ENCODE measurements at places on chromosomes 16 and 17. TPM values are rescaled to one million over a fixed set of nuclear protein-coding genes. Genes with fewer than 3 reads are reported as not detected.

PRR14 gene
- total RNA-seq = 24.3 TPM

GRCh38 chr17:17565471-17566339 lies 25.8 kb downstream of the PEMT start:
- peaks cover 13% of the 10 kb centered on the region for H3K4me1 ChIP-seq
- no peaks in the 10 kb centered on the region for H3K36me3 ChIP-seq
- no peaks in the 10 kb centered on the region for H3K27me3 ChIP-seq
- H3K4me3 ChIP-seq = no peak overlapping the region

NPIPA7 gene
- total RNA-seq = 4.9 TPM

NKD1 gene
- 9.3 TPM for total RNA-seq

DNA sequence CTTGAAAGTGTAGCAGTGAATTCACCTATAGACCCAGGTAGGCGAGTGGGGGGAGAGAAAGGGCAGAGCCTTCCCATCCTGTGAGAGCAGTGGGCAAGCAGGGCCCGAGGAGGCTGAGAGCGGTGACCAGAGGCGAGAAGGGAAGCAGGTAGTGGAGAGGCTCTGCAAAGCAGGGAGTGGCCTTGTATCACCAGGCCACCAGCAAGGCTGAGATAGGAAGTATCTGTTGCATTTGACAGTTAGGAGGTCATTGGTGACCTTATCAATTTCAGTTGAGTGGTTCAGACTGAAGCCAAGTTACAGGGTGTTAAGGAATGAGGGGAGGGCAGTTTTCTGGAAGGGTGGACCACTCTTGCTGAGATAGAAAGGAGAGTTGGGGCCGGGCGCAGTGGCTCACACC lies 10.7 kb upstream of the HSD3B7 start:
- H3K4me3 ChIP-seq = no peak overlapping the region
- H3K27me3 ChIP-seq = peaks cover 2% of the 10 kb centered on the region
- H3K27ac ChIP-seq = no peak overlapping the region
- no peak for DNase-seq

GRCh38 chr16:67718668-67719047 lies 458 bp downstream of the GFOD2 start:
- no peaks in the 10 kb centered on the region for H3K36me3 ChIP-seq
- peaks cover 26% of the 10 kb centered on the region for H3K4me1 ChIP-seq
